ENCODE measurements at places on chromosomes 16 and 17.

GRCh38 chr16:68985268-68985667 lies 120.2 kb upstream of the HAS3 start:
- DNase-seq: no peak

DNA sequence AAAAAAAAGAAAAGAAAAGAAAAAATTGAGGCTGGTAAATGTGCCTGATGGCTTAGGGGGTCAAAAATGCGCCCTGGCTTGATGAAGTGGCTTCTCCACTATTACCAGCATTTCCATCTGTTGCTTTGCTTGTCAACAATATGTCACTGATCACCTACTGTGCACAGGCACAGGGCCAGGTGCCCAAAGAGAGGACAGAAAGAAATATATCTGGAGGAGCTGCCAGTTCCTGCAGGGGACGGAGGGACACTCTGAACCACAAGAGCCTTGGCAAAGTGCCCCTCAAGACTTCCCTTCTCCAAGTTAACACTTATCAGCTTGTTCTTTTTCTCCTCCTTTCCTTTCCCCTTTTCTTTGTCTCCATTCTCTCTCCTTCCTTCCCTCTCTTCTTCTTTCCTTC lies 34.7 kb downstream of the GINS3 start:
- no peak for DNase-seq

- peak; percentile 79 for DNase-seq
Observed at GRCh38 chr17:51653878-51654277, 393.5 kb downstream of the UTP18 start.

- DNase-seq: no peak
Observed at GRCh38 chr17:6675201-6675825, 23.8 kb downstream of the C17orf100 start.

DNA sequence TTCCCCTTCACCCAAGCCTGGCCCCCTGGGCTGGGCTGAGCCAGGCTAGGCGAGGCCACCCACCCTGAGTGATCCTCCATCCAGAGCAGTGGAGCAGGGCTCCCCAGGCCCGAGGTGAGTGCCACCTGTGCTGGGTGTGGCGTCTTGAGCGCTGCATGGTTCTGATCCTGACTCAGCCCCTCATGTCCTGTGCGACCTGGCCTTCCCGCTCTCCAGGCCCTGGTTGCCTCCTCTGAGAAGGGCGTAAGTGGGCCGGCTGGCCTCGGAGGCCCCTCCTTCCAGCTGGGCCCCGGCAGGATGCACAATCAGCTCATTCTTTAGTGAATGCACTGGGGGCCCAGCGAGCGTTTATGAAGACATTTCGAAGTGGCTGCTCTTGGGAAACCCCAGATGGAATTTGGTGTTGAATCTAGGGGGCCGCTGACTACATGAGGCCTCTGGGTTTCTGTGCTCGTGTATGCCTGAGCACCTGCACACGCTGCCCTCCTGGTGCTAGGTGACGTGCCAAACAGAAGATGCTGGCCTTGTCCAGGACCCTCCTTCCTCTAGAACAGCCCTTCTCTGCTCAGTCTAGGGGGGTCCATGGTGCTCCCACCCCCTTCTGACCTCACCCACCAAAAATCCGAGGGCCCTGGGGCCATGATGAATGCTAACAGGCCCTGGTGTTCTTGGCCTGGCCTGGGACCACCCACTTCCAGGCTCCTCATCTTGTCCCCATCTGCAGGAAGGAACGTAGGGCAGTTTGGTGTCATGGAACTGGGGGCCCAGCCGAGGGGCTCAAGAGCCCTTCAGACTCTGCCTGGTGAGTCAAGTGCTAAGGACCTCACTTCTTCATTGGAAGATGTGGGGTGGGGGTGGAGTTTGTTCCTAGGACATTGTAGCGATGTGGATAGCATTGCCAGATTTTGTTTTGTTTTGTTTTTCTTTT lies 3.6 kb upstream of the TMEM92 start:
- DNase-seq: peak; percentile 91

- no peak for DNase-seq
Observed at GRCh38 chr17:9225305-9226101, 204.2 kb downstream of the NTN1 start.

DNA sequence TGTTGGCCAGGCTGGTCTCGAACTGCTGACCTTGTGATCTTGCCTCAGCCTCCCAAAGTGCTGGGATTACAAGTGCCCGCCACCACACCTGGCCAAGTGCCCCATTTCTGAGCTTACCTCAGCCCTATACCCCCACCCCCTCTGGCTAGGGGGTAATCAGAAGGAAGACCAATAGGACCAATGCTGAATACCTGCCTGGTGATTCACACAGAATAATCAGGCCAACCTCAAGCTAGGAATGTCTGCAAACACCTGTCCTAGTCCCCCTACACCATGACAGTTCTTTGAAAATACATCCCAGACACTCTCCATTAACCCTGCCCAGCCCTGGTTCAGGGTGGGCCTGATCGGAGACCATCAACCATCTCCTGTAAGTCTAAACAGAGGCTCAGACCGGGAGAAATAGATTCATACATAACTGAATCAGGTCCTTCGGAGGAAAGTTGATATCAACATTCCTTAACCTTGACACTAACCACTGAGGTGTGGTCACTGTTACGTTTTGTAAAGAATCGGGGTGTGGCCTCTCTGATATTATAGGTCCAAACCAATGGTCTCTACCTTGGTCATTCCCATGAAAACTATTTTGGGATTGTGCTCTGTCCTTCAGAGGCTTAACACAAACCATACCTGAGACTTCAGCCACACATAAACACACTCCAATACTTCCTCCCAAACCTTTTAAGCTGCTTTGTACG lies 130.8 kb downstream of the GAS7 start:
- no peak for DNase-seq

DNA sequence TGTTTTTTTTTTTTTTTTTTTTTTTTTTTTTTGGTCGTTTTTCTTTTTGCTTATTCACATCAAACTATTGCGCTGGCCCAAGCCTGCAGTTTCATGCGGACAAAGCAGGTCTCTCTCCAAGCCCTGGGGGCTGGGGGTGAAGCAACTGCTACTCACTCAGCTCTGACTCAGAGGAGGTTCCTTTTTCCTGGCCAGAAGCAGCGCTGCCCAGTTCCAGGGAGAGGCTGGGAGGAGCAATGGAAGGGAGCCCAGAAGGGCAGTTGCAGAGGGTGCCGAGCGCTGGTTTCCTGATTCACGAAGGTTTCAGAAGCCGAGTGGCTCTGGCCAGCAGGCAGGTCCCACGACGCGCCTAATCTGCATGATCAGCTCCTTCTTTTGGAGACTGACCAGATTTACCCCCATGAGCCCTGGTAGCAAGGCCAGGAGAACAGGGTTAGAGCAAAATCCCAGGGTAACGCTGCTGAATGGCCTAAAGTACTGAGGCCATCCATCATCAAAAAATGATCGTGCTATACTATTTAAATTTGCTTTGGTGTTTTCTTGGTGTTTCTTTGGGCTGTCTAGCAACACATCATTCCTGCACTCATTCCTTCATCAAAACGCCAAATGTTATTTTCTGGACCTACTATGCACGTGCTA lies 144.7 kb upstream of the SOX9 start:
- DNase-seq: peak; percentile 96

DNA sequence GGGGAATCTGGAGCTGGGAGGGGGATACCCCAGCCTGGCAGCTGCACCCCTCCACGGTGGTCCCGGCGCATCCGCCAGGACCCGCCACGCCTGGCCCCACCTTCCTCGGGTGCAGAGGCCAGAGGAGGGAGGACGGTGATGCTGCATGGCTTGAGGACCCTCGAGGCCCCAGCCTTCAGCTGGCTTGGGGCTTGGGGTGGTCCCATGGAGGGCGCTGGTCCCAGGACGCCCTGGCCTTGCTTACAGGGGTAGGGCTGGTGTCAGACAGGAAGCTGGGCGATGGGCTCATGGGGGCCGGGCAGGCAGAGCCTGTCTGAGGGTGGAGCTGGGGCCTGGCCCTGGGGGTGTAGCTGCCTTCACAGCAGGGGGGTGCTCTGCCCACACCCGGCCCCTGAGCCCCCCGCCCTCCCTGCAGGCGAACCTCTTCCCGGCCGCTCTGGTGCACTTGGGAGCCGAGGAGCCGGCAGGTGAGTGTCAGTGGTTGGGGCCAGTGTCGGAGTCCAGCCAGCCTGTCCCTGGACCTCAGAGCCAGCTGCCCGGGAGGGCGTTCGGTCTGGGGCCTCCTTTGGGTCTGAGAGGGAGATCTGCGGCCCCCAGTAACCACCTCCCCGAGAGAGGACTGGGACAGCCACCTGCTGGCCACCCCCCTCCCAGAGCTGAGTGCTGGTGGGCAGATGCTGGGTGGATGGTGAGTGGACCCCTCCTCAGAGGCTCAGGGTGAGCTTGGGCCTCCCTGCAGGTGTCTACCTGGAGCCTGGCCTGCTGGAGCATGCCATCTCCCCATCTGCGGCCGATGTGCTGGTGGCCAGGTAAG lies 6.4 kb downstream of the CENPX start:
- no peak for DNase-seq

- no peak for DNase-seq
Observed at GRCh38 chr17:75471207-75471606, 14.8 kb downstream of the TMEM94 start.

GRCh38 chr16:1471569-1472194 lies 3.1 kb downstream of the CLCN7 start:
- no peak for DNase-seq

GRCh38 chr16:61074324-61074723 lies 961.9 kb downstream of the CDH8 start:
- DNase-seq: no peak

DNA sequence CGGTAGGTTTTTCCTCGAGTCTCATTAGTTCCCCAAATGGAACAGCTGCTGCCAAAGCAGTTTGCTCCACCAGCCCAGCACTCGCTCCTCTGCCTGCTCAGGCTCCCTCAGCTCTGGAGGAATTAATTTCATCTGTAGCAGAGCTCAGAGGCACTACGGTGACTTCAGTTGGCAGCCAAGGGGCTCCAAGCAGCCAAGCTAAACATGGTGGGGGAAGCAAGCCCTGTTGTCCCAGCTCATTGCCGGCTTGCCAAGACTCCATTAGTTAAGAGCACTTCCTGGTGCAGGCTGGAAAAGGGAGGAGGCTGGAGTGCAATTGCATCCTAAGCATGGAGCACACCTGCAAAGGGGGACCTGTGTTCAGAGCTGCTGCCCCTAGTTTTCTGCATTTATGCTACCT lies 78.7 kb upstream of the GPRC5B start:
- DNase-seq: peak; percentile 74

GRCh38 chr16:87463722-87464690 lies 28.8 kb downstream of the ZCCHC14 start:
- DNase-seq: peak; percentile 81

DNA sequence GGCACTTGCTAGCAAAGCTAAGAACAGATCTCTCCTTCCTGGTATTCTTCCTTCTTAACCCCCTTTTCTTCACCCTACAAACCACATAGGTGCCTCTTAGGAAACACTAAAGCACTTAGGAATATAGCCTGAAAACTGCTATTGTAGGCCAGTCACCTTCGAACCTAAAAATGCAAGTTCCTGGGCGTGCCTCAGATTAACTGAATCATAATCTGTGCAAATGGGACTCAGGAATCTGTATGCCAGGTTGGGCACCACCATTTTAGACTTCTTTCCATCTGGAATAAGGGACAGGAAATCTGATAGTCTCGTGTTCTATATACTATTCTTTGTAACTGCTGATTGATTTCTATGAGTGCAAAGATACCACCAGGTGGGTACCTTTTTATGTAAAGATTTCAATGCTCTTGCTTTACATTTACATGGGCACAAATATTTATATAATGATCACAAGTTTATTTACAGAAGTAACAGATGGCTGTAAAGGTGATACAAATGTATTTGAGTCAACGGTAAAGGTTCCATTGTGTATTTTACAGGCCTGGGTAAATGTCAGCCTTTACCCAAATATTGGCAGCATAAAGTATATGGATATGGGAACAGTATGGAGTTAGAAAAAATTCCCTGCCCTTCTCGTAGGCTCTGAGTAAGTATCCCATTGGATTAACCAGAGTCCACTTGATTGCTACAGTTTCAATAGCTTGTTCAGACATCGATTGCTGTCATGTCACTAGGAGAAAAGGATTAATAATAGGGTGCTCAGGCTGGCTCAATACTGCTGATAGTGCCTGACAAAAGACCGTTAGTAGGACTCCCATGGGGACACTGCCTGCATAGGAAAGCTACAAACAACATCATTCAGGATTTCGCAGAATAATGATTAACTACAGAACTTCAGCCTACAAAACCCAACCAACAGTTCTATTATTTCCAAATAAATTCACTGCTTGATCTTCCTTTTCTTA lies 124.7 kb downstream of the SNX11 start:
- no peak for DNase-seq

- DNase-seq: peak; percentile 89
Observed at GRCh38 chr17:45287526-45288500, 25.9 kb upstream of the SPATA32 start.

DNA sequence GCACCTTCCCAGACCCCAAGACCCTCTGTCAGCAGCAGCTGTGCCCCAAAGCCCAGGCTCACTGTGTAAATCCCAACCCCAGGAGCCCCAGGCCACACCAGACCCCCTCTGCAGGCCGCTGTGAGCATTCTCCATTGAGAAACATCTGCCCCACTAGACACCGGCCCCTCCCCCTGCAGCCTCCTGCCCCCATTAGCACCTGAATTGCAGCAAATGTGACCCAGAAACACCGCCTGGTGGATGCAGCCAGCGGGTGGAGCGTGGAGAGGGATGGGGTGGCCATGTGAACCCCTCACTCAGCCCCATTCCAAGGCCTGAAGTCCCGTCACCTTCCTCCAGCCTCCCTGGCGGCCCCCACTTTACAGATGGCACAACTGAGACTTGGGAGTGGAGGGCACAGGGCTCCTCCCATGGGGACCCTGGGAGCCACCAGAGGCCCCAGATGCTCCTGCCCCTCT lies 2.2 kb downstream of the UBALD1 start:
- DNase-seq: peak; percentile 13

- no peak for DNase-seq
Observed at GRCh38 chr17:66574123-66574522, 260.8 kb upstream of the CACNG5 start.

- DNase-seq: no peak
Observed at GRCh38 chr16:27973678-27974077, 89.8 kb downstream of the GSG1L start.

- DNase-seq: no peak
Observed at GRCh38 chr17:61235827-61236197, 163.8 kb upstream of the TBX2 start.

DNA sequence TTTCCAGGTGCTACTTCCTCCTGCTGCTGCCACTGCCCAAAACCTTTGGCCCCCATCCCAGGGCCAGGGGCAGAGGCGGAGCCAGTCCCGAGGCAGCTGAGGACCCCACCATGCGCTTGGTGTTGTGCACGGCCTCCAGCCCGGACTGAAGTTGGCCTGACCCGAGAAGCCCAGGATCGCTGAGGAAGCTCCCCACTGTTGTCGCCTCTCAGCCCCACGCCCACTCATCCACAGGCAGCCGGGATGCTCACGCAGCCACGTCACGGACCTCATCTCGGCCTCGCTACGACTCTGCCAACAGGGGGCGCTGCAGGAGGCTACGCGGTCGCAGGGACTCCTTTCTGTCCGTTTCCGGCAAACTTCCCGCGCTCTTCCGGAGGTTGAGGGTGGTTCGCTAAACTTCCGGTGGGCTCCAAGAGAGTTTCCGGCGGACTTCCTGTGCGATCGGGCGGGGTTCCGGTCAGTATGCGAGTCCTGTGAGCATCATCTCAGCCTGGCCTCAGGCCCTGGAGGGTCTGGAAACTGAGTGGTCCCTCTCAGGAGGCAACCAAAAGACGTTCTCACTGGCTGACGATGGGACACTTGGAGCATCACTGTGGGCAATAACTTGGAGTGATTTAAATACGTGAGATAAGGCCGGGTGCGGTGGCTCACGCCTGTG lies 12.4 kb downstream of the ZG16B start:
- peak; percentile 51 for DNase-seq

All from muscle of leg (tissue), 16 donors.